ENCODE measurements at places on chromosomes 11 and 22. TPM values are rescaled to one million over a fixed set of nuclear protein-coding genes. Genes with fewer than 3 reads are reported as not detected.

The PRSS23 gene
- 68.3 TPM for total RNA-seq

The ZDHHC13 gene
- total RNA-seq = 18.9 TPM

The PATE4 gene
- not detected for total RNA-seq

The CHRNA10 gene
- total RNA-seq = 0.62 TPM

The OR8D1 gene
- total RNA-seq = not detected

The GGTLC2 gene
- not detected for total RNA-seq

The IL10RA gene
- 0.36 TPM for total RNA-seq

The SYCE3 gene
- not detected for total RNA-seq

The FIBIN gene
- total RNA-seq = not detected

The LIN7C gene
- 73.9 TPM for total RNA-seq

The C22orf31 gene
- total RNA-seq = not detected

The OR51I1 gene
- 0.34 TPM for total RNA-seq

The GP1BB gene
- not detected for total RNA-seq

The TRPM5 gene
- not detected for total RNA-seq

The POTEH gene
- total RNA-seq = not detected

The LRRC10B gene
- total RNA-seq = 0.36 TPM

The GRM5 gene
- under 0.01 TPM for total RNA-seq

The UPB1 gene
- total RNA-seq = not detected

The OR52R1 gene
- not detected for total RNA-seq

The C11orf52 gene
- not detected for total RNA-seq
